ENCODE measurements at places on chromosomes 4 and X. TPM values are rescaled to one million over a fixed set of nuclear protein-coding genes. Genes with fewer than 3 reads are reported as not detected.

CHST7 gene
- total RNA-seq, result 29.2 TPM

ADD1 gene
- 260 TPM for total RNA-seq

GUCY1A1 gene
- 21.2 TPM for total RNA-seq

TBX22 gene
- total RNA-seq, result not detected

CLDN34 gene
- total RNA-seq, result not detected

TMEM150C gene
- total RNA-seq, result 9.6 TPM

MAGEC1 gene
- total RNA-seq, result not detected

ESX1 gene
- total RNA-seq, result not detected

KLF8 gene
- total RNA-seq, result 8.9 TPM

ADRA2C gene
- 37.7 TPM for total RNA-seq

DNA sequence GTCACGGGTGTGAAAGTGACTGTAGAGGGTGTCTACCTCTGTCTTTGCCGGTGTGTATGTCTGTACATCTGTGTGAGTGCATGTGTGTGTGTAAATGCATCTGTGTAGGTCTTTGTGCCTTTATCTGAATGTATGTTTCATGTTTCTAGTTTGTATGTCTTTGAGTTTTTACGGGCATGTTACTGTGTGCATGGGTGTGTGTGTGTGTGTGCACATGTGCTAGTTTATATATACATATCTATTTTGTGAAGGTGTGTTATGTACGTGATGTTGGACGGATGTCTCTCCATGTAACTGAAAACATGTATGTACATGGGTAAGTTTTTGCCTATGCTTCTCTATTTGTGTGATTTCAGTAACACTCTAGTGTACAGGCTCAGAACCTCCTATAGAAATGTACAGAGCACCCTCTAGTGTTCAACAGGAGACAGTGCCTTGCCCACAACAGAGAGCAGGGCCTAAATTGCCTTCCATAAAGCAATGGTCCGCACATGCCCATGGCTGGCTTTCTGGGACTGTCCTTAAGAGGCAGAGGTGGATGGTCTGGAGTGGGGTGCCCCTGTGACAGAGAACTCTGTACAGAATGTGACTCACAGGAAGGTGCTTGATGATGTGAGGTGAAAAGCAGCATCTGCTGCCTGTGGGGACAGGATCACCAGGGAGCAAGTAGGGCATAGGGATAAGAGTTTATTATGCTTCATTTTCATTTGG lies 343.5 kb downstream of the RAPGEF2 start:
- DNase-seq, result no peak

DNA sequence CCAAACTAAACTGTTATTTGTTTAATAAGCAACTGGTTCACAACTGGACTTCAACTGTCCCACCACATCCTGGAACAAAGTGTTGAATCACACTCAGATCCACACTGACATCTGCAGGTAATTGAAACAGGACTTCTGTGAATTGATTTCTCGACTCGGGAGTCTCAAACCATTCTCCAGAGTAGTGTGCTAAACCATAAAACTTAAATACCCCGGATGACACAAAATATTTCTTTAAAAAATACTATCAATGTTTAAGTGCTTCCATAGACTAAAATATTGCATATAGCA lies 95.4 kb upstream of the PLAC1 start:
- DNase-seq, result no peak

DNA sequence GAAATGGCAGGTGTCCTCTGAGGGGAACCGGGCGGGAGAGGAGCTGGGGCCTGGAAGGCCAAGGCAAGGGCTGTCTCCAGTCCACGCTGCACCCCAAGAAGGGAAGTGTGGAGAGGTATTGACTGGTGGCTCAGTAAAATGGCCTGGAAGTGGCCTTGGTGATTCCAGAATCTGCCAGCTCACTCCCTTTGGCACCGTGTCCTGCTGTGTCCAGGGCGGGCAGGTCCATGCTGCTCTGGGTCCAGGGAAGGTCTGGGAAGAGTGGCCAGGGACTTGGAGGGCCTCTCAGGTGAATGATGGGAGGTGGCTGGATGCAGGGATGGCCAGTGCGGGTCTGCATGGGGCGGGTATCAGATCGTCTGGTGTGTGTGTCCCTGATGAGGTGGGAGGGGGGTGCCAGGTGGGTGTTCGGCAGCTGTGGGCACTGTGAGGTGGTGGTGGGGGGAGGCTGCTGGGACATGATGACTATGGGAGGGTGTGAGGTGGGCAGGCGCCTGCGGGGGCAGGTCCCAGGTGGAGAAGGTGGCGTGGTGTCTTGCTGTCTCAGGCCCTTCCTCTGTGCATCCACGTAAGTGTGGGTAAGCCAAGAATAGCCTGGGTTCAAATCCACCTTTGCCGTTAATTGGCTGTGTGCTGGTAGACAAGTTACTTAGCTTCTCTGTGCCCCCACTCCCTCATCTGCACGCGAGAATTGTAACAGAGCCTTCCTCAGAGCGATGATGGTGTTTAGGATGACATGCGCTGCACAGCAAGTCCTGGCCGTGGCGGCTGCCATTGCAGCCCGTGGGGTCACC lies 17.7 kb downstream of the RGS12 start:
- peak; percentile 58 for DNase-seq

- DNase-seq, result no peak
Measured at GRCh38 chr4:101067383-101067782, 279.9 kb downstream of the PPP3CA start.

DNA sequence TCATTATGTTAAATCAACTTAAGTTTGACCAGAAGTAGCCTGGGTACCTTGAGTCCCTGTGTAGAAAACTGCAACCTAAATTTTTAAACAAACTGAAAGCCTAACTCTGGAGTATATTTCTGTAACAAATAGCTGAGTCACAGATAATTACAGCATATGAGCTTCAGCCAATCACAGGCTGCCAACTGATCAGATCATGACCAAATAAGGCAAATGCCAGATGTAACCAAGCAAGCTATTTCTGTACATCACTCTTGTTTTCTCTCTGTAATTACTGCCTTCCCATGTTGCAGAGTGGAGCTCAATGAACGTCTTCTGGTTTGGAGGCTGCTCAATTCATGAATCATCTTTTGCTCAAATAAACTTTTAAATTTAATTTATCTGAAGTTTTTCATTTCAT lies 980.9 kb upstream of the DIAPH2 start:
- no peak for DNase-seq

GRCh38 chr4:100087743-100088142 lies 102.5 kb downstream of the DDIT4L start:
- no peak for DNase-seq

GRCh38 chrX:31445542-31445941 lies 373.7 kb upstream of the FTHL17 start:
- DNase-seq, result no peak

DNA sequence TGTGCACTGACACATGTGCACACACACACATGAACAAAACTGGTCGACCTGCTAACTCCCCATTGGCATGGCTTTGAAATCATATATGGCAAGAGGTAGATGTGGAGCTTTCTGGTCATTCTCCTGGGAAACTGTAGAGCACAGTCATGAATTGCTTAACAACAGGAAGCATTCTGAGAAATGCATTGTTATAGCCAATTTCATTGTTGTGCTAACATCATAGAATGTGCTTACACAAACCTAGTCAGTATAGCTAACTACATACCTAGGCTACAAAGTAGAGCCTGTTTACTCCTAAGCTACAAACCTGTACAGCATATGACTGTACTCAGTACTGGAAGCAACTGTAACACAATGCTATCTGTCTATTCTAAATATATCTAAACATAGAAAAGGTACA lies 134.2 kb upstream of the SH3RF1 start:
- no peak for DNase-seq

GRCh38 chr4:140222171-140222570 lies 68.2 kb upstream of the MAML3 start:
- DNase-seq, result no peak

GRCh38 chr4:56791316-56791715 lies 30.2 kb downstream of the SPINK2 start:
- no peak for DNase-seq

DNA sequence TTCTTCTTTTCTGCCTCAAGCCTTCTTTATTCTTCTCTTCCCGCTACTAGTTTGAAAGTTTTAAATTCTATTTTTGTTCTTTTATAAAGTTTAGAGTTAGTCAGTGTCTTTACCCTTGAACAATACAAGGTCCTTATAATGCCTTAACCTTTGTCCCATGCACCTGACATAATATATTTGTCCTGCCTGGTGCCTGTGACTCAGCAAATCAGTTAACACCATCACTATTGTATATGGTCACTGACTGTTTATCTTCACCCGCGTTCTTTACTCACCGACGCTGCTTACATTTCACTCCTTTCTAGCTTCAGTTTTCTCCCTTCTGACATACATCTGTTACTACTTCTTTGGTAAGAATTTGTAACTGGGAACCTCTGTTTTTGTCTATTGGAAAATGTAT lies 5.7 kb downstream of the SMIM20 start:
- no peak for DNase-seq

GRCh38 chr4:42541647-42542046 lies 115.3 kb downstream of the ATP8A1 start:
- DNase-seq, result no peak

DNA sequence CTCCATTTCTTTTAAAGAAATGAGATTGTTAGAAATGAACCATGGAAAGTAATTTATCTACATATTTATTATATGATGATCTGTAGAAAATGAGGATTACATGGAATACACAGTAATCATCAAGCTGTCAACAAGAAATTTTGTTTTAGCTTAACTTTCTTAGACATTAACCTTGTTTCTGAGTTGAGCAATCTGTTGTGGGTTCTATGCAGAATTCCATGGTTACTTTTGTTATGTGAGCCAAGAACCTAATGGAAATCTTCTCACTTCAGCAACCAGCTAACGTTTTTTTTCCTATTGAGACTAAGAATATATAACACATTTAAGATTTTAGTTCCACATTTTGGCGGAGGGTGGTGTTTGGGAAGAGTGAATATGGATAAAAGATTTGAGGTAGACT lies 136.1 kb upstream of the SLC4A4 start:
- no peak for DNase-seq

DNA sequence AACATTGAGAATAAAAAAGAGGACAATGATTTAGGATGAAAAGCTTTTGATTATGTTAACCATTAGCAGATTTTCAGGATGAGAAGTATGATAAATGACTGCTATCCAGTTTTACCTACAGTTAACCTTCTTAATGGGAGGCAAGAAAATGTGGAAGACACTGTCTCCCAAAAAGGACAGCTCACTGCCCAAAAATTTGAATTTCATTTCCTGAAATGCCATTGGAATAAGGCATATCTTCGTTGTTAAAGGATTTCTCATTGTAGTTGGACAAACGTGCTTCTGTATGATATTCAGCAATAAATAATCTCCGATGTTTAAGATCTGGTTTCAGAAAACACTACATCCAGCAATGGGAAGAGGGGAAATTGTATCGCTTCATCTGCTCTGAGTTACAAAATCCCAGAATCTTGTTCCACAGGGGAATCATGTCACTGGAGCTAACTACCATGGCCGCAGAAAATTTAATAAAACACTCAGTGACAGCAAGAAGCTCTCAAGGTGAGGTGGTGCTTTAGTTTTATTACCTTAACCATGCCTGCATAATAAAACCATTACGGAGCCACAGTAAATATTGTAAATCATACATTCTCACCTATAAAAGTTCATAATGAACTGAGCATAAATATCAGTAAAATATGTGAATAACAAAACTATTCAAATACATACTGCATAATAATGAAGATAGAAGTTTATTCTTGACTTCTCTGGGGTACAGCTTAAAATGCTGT lies 552.3 kb downstream of the PCDH7 start:
- DNase-seq, result no peak

DNA sequence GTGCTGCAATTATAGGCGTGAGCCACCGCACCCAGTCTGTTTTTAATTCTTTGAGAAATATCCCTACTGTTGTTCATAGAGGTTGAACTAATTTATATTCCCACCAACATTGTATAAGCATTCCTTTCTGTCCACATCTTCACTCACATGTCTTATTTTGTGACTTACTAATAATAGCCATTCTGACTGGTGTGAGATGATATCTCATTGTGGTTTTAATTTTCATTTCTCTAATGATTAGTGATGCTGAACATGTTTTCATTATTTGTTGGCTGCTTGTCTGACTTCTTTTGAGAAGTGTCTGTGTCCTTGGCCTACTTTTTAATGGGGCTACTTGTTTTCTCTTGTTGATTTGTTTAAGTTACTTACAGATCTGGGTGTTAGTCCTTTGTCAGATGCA lies 310.9 kb upstream of the MAOA start:
- no peak for DNase-seq

DNA sequence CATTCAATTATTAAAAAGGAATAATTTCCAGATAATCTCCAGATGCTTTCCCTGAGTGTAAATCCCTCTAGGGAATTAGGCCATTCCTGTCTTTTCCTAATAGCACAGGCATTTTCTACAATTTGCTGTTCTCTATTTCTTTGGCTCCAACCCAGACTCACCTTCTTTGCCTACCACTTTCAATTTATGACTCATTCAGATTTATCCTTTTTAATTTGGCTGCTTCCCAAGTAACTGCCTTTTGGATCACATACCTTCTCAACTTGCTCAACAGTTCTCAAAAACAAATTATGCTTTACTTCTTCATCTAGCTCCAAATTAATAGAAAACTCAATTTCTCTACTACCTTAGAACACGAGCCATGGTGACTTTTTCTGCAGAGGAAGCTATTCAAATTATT lies 1166.3 kb upstream of the PCDH7 start:
- no peak for DNase-seq

DNA sequence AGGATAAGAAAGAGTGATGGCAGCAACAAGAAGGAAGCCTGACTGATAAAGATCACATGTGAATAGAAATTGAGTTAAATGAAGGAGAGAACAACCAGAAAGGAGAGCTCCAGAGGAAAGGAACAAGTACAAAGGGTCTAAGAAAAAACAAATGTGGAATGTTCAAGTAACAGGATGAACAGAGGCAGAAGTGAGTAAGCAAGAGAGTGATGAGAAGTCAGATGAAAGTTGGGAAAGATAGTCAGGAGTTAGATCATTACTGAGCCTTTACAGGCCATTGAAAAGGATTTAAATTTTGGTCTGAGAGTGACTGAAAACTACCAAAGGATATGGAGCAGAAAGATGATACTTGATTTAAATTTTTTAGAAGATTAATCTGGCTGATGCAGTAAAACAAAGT lies 38.1 kb downstream of the NFXL1 start:
- no peak for DNase-seq

DNA sequence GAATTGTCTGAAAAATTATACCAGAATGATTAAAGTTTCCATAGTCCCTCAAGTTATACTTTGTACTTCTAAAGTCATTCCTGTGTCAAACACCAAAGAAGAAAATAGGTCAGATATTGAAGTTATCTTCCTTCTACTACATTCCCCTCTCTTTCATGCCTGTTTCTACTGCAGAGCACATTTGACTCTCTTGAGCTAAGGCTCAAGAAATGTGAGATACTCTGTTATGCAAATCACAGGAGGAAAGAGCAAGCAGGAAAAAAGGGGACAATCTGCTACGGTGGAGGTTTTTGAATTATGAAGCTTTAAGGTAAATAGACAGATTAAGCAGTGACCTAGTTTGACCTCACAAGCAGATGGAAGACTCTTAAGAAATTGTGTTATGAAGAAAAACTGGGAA lies 198.9 kb upstream of the LDB2 start:
- no peak for DNase-seq

GRCh38 chr4:166662266-166662843 lies 571.9 kb downstream of the SPOCK3 start:
- DNase-seq, result no peak
